Inflammatory macrophage treated with lipopolysaccharide for 1 hour (primary cell): ENCODE measurements at places on chromosomes 2 and 18.
A peak's percentile ranks its signal among the peaks of the same experiment; 100 is the strongest.

DNA sequence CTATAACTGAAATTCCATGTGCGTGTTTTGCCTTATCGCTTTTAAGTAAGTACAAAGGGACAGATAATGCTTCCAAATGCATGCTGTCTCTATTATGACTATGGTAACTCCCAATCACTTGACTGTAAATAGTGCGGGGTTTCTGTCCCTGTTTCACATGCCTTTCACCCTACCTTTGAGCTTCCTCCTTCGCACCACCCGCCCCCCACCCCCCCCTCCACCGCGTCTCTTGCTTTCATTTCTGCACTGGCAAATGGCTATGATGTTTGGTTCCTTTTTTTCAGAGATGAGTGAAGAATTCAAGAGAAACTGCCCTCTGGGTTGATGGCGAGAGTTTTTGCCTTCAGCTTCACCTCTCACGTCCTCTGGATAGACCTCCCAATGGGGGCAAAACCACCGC lies 25.0 kb upstream of the SPP2 start:
- peak; percentile 4 for DNase-seq

GRCh38 chr2:190696792-190697398 lies 48.0 kb downstream of the NAB1 start:
- no peak for DNase-seq

DNA sequence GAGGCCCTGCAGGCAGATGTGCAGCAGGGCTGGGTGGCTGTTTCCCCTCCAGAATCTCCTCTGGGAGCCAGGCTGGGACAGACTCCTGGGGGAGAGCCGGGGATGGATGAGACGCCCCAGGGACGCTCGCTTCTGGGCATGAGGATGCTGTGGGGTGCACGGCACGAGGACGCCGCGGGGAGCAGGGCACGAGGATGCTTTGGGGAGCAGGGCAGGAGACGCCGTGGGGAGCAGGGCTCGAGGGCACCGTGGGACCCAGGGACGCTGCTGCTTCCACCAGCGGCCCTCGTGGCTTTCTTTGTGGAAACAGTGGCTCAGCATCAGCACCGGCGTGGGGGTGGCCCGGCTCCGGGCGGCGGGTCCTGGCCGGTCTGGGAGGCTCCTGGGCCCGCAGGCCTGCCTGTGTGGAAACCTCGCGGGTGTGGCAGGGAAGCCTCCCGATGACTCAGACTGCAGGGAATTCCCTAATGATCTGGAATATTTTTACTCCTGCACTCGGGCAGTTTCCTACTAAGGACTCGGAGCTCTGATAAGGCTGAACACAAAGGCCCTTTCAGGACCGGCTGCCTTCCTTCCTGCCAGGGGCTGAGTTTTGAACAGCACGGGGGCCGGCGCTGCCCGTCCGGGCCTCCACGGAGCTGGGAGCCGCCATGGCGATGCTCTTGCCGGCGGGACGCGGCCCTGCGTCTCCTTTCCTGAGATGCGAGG lies 62.6 kb downstream of the NFATC1 start:
- no peak for DNase-seq

- DNase-seq: peak; percentile 8
These were observed 27.8 kb downstream of the ANKRD62 start for GRCh38 chr18:12121175-12122042.

DNA sequence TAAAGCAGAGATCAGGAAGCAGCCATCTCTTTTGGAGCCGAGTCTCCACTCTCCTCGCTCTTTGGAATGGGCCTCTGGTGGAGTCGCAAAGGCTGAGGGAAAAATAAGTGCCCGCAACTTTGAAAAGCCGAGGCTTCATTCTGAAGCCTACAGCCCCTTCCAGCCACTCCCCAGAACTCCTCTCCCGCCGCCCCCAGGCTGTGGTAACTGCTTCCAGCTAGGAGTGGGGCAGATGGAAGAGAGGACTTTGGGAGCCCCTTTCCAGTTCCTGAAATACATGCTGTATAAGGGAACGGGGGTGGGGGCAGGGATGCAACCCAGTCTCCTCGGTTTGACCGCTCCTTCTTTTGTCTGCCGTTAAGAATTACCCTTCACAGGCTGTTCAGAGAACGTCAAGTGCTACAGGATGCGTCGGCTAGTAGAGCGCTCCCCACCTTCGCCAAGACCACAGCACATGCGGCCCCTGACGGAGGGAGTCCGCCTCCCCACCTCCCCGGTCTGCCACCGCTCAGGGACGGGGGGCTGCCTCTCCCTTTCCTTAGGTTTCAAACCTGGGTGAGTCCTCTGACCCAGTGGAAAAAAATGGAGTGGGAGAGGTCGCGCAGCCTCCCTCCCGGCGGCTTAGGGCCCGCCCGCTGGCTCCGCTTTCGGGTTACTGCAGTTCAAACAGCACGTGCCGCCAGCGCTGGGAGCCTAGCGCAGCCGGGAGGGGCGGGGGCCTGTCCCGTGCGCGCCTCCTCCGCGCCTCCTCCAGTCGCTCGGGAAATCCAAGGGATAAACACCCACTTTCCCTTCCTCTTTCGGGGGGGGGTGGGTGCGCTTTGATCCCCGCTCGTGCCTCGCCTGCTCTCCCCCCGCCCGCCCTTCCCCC lies 4.9 kb downstream of the CYP26B1 start:
- no peak for DNase-seq

GRCh38 chr18:7822435-7823331 lies 255.6 kb downstream of the PTPRM start:
- no peak for DNase-seq

- no peak for DNase-seq
These were observed 3.6 kb downstream of the SCRN3 start for GRCh38 chr2:174399171-174399570.

GRCh38 chr18:44516450-44516849 lies 164.2 kb upstream of the SETBP1 start:
- DNase-seq: no peak

DNA sequence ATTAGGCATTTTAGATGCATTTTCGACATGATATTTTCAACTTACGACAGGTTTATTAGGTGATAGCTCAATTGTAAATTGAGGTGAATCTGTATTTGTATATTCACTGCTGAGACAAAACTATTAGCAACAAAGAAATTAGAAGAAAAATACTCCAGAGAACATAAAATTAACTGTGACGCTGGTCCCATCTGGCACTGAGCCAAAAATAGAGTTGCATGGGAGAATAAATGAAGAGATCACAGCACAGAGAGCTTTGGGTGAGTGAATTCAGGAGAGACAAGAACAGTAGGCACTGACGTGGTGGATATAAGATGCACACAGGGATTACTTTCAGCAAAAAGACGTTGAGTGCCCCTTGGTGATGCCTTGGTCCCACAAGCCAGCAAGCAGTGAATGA lies 306.2 kb upstream of the RAB6C start:
- DNase-seq: no peak

DNA sequence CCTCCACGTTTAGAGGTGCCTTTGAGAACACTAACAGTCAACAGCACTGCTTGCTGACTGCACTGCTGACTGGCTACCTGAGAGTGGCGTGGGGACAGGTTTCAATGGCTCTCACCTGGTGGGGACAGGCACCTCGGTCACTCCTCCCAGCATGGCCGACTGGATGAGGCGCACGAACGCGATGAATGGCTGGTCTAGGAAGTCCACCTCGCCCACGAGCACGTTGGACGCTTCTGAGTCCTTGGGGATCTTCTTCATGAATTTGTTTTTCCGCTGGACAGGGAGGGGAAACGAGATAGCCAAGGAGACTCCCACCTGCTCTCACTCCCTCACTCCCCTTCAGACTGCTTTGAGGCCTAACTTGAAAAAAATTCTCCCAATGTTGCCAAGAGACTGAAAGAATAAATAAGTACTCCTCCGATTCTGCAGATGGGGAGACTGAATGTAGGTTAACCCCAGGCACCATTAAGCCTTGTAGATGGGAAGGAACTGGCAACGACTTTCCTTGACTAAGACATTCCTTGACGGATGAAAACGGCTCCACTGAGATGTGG lies 57.3 kb downstream of the MTHFD2 start:
- no peak for DNase-seq

DNA sequence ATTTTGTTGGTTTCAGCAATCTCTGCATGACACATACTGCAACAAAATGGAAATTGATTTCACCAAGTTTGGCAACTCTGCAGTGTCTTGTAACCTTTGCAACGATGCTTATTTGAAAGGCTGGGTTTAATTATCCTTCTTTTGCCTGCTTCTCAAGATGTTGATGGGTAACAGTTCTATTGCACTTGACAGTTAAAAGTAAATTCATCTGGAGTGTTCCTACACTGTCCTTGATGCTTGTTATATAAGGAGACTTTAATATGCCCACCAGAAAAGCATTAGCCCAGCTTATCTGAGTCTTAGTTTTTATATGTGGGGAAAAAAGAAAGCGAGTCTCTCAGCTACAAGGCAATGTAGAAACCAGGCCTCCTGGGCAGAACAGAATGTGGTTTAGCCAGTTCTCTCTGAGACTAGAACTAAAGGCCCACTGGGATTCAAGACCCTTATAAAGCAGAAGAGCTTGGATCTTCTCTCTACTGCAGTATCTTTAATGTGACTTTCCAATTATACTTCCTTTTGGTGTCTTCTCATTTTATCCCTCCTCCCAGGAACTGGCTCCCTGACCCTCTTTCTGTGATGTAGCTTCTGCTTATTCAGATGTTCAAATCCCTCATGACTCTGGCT lies 106.8 kb upstream of the LYPD6 start:
- DNase-seq: no peak

GRCh38 chr2:120740765-120741524 lies 5.3 kb downstream of the GLI2 start:
- no peak for DNase-seq

- peak; percentile 95 for DNase-seq
These were observed 128.1 kb downstream of the BIRC6 start for GRCh38 chr2:32484937-32485336.

- no peak for DNase-seq
These were observed 2.0 kb downstream of the DLX1 start for GRCh38 chr2:172087207-172087779.

DNA sequence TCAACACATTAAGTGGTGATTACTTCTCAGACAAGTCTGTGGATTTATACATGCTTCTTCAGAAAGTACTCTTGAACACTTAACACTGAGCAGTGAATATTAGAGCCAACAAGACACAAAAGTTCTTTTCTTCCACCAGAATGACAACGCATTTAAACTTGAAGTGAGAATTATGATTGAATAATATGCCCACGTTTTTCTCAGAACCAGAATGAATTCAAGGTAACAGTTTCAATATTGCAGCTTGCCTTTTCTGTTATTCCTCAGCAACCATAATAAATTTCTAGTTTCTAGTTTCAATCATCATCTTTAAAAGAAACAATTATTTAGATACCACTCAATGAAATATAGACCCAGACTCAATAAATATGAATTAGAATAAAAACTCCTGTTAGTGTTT lies 547.0 kb downstream of the NUP35 start:
- DNase-seq: no peak

DNA sequence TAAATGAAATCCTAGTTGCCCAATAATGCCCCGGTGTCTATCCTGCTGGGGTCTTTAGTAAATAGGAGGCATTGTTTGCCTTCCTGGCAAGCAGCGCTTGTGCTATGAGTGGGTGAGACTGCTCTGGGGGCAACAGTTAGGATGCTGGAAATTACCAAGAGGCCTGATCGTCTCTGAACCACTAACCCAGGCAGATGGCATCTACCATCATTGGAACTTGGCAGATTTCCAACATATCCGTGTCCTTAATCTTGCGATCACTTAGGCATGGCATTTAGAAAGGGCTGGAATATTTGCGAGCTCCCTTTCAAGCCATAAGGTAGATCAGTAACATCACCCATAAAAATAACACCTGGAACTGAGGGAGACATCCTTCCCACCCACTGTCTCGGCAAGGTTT lies 18.8 kb upstream of the SH3RF3 start:
- no peak for DNase-seq

- DNase-seq: peak; percentile 39
These were observed 149.1 kb downstream of the RHBDD1 start for GRCh38 chr2:226984750-226985582.

DNA sequence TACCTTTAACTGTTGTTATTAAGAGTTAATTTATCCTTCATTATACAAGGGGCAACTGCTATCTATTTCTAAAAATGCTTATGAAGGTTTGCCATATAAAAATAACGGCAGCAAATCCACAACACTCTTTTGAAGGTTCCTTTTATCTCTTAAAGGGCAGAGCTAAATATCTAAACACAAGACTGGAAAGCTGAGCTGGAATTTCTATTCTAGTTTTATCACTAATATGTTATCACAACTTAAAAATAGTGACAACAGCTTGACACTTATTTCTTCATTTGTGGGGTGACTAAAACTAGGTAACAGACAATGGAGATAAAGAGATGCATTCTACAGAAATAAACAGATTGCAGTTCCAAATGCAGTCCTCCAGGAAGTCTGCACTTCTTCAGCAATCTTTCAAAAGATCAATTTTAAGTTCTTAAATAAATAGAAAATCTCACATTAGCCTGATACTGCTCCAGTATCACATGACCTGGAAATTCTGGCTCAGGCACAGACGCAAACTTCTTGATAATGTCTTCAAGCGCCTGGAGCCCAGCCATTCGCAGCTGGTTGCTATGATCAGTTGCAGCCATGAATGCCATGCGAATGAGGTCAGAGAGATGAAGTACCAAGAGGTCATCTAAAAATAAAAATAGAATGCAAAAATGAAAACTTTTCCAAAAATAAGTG lies 54.0 kb upstream of the STRN start:
- DNase-seq: no peak

DNA sequence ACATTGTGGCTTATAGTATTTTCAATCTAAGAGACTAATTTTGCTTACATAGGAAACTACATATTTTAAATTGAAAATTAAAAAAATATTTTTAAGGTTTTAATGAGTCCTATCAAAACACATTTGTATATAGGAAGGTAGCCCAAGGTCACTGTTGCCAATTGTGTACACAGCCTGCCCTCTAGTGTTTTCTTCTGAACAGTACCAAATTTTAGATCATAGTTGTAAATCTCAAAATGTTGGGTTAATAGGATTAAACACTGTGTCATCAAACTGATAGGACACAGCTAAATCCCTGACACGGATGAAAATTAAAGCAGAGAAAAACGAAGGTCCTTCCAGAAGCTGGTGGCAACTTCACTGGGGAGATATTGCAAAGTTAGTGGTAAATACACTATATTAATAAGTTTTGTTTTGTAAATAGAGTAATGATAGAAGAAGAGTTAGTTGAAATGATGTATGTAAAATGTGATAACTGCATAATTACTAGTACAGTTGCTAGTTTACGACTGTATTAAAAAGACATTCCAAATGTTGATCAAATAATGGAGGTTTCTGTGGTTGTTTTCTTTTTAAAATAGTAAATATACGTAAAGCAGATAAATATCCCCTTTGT lies 19.7 kb downstream of the CLUL1 start:
- DNase-seq: peak; percentile 74

GRCh38 chr18:43435851-43436250 lies 158.6 kb upstream of the SYT4 start:
- DNase-seq: no peak

DNA sequence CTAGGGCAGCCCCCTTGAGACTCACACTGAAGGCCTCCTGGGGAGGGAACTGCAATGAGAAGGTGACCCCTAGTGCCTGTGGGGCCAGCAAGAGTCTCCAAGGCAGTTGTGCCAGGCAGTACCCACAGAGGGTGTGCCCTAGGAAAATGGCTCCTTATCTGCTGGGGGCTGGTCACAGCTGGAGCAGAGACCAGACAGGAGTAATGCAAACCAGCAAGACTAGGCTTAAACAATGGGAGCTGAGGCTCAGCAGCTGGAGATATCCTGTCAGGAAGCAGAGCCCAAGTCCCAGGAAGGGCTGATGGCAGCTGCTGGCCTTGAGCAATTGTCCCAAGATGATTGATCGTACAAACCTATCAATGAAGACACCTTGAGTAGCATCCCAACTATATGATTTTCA lies 26.8 kb upstream of the E2F6 start:
- no peak for DNase-seq
